ENCODE measurements at places on chromosomes 1 and 21.

GRCh38 chr1:97603776-97604175 is 317.1 kb downstream of the DPYD start:
- no peak for DNase-seq

GRCh38 chr1:89051300-89051954 is 13.6 kb downstream of the GBP1 start:
- DNase-seq: no peak

DNA sequence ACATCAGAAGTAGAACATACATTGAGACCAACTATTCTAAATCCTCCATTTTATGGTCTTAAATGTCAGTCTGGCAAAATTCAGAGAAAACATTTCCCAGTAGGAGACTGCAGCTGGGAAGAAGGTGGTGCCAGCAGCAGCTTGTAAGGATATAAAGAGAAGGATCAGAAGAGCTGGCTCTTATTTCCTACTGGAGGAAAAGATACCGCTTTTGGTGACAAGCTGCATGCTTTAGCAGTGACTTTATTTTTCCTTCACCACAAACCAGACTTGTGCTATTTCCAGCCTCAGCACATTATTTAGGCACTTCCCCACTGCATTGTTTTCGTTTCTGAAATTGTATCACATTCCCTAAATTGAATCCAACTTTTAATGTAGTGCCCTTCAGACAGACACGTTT is 28.4 kb downstream of the RNF11 start:
- no peak for DNase-seq

GRCh38 chr1:221002601-221003000 is 123.4 kb downstream of the HLX start:
- no peak for DNase-seq

GRCh38 chr1:156229809-156230472 is 12.0 kb upstream of the BGLAP start:
- no peak for DNase-seq

All from HAP-1 (cell line).